CMK (cell line): ENCODE measurements at places on chromosomes 4 and X.
A peak's percentile ranks its signal among the peaks of the same experiment; 100 is the strongest.

- no peak for DNase-seq
Measured at GRCh38 chr4:183763990-183764754, 105.1 kb downstream of the TRAPPC11 start.

GRCh38 chr4:151233600-151233999 lies 43.4 kb upstream of the PRSS48 start:
- DNase-seq, result no peak

DNA sequence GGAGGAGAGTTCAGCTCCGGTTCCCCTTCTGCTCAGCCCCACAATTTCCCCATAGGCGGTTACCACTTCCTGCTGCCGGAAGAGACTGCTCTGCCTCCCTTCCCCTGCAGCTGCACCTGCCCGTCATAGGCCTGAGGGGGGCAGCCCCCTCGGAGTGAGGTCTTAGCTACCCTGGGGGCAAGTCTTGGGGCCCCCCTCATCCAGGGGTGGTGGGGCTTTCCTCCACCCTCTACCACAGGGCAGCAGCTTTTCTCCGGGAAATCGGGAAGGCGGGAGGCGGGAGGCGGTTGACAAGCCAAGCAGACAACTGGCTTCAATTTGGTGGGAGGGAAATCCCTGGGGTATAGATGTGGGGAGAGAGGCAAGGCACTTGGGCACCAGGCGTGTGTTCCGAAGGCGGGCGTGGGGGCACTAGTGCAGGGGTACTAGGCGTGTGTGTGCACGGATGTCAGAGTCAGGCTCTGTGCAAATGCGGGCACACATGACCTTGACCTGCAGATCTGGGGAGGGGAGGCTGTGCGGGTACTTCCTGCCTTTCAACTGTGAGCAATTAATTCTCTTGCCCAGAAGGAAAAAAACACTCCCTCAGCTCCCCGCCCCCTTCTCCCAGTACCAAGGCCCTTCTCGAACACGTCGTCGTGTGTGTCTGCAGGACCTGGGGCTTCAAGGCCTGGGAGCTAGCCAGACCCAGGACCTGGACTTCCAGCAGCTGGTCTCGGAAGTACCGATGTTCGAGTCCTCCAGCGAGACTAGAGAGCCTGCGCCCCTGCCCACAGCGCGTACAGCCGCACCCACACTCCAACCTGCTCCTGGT lies 1.0 kb upstream of the ARHGAP4 start:
- DNase-seq, result peak; percentile 81

- no peak for DNase-seq
Measured at GRCh38 chr4:141972950-141973349, 336.6 kb downstream of the IL15 start.

- DNase-seq, result no peak
Measured at GRCh38 chr4:79723507-79723906, 315.5 kb upstream of the GK2 start.

- DNase-seq, result no peak
Measured at GRCh38 chr4:124322234-124323065, 390.1 kb downstream of the ANKRD50 start.

- no peak for DNase-seq
Measured at GRCh38 chr4:40190019-40190418, 6.8 kb upstream of the RHOH start.

DNA sequence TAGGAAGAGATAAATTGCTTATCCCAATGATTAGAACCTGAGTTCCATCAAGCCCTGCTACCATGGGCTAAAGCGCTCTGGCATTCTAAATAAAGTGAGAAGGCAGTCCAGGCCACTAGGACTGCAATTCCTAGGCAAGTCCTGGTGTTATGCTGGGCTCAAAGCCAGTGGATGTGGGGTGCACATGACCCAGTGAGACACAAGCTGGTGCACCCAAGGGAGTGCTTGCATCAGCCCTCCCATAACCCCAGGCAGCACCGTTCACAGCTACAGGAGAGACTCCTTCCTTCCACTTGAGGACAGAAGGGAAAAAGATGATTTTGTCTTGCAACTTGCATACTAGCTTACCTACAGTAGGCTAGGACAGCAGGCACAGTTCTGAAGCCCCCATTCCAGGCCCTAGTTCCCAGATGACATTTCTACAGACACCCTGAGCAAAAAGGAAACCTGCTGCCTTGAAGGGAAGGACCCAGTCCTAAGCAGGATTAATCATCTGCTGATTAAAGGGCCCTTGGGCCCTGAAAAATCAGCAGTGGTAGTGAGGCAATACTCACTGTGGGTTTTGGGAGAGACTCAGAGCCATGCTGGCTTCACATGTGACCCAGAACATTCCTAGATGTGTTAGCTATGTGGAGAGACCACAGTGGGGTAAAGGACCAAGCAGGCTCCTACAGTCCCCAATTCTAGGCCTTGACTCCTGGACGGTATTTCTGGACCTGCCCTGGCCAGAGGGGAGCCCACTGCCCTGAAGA lies 77.8 kb downstream of the KLHL13 start:
- DNase-seq, result no peak

DNA sequence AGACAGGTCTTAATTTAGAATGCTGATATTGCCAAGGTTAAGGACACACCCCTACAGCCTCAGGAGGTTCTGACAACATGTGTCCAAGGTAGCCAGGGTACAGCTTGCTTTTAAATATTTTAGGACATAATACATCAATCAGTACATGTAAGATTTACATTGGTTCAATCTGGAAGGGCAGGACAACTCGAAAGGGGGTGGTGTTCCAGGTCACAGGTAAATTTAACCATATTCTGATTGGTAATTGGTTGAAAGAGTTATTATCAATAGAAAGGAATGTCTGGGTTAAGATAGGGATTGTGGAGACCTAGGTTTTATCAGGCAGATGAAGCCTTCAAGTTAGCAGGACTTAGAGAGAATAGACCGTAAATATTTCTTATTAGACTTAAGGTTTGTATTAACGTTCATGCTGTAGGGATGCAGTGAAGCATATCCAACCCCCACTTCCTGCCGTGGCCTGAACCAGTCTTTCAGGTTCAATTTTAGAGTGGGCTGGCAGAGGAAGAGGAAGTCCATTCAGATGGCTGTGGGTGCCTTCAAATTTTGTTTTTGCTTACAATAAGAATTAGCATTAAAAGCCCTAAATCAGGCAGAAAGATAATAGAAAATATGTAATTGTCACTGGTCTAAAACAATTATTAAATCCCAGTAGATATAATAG lies 136.5 kb upstream of the GALNTL6 start:
- peak; percentile 18 for DNase-seq

DNA sequence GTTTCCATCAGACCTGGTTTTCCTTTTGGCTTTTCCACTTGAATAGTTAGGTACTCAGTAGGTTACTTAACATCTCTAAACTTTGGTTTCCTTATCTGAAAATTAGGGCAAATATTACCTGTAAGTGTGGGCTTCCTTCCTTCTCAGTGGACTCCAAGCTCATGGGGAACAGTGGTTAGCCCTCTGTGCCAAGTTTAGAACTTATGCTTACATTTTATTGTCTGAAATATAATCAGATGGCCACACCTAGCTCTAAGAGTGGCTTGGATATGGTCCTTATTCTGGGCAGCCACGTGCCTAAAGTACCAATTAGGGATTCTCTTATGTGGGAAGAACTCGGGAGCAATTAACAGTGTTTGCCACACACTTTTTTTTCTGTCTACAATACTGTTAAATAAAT lies 133.9 kb downstream of the UCHL1 start:
- DNase-seq, result no peak
